ENCODE measurements at places on chromosomes 1 and 21.

- DNase-seq: no peak
Observed at GRCh38 chr1:180363246-180363995, 133.4 kb downstream of the LHX4 start.

DNA sequence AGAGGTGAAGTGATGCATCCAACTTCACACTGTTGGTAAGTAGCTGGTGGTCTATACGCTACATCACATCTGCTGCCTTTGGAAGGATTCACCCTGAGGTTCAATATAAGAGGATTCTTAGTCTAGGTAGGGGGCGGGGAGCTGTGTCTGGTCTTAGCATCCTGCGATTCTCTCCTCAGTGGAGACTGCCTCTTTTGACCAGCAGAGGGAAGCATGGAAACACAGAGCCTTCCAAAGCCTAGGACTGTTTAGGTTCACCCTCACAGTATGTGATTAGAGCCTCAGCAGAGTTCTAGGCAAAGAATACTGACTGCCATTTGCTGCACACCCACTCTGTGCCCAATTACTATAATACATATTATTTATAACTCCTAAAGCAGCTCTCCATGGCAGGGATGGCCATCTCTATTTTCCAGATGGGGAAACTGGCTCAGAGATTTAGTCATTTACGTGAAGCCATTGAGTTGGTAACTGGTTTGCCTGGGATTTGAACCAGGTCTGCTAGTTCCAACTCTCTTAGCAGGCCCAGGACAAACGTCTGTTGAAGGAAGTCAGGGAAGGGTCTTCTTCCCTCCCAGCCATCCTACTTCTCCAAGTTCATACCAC is 28.9 kb upstream of the EFCAB14 start:
- DNase-seq: no peak

DNA sequence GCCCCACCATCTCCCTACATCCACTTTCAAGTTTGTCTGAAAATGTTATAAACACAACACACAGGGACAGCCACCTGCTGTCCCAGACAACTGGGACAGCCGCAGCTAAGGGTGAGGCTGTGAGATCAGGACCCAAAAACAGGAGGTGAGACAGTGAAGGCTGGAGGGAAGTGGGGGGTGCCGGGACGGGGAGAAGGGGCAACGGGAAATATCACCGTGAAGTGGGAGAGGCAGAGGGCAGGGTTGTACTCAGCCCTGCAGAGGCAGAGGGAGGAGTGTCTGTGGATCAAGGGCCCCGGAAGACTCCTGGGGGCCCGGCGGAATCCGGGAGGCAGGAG is 114.4 kb downstream of the CASZ1 start:
- no peak for DNase-seq

DNA sequence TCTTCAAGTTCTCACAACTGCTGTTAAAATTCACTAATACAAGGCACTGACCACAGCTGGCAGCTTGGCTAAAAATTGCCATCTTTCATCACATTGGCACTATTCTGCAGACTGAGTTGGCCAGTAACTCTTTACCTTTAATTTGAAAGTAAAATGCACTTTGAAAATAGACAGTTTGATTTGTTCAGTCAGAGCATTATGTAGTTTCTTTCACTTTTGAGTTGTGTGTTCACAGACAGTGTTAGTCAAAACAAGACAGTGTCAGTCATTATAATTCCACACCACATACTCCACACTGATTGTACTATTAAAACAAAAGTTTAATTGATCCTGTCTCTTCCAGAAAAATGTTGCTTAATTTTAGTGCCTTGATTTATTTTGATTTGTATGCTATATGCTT is 160.7 kb downstream of the SDCCAG8 start:
- DNase-seq: no peak

GRCh38 chr1:209546390-209547085 is 37.0 kb upstream of the CAMK1G start:
- DNase-seq: no peak

DNA sequence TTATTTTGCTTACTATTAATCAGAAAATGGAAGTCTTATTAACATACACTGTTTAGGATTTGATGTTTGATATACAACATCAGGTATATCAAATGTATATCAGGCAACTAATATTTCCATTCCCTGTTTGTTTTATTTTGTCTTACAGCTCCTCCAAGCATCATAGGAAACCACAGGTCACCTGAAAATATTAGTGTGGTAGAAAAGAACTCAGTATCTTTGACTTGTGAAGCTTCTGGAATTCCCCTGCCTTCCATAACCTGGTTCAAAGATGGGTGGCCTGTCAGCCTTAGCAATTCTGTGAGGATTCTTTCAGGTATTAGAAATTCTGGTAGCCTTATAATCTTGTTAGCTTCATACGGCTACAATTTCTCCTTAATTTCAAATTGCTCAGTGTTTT is 318.0 kb downstream of the TPR start:
- DNase-seq: no peak

- DNase-seq: no peak
Observed at GRCh38 chr1:180184041-180184440, 29.4 kb downstream of the QSOX1 start.

- no peak for DNase-seq
Observed at GRCh38 chr1:158873141-158873540, 42.0 kb downstream of the MNDA start.

DNA sequence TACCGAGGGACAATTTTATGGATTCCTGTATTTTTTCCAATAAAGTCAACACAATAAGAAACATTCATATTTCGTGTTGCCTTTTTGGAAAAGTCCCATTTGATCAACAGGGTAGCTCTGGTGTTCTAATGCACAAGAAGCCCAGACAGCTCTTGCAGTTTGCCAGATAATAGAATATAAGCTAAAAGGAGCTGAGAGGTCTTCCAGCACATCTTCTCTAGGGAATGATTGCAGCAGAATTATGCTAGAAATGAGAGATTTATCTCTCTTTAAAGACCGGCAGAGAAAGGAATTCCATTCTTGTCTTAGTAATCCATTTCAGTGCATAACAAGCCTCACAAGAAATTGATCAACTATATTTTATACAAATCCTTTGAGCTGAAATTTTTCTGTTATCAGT is 25.0 kb upstream of the DDX59 start:
- DNase-seq: no peak

DNA sequence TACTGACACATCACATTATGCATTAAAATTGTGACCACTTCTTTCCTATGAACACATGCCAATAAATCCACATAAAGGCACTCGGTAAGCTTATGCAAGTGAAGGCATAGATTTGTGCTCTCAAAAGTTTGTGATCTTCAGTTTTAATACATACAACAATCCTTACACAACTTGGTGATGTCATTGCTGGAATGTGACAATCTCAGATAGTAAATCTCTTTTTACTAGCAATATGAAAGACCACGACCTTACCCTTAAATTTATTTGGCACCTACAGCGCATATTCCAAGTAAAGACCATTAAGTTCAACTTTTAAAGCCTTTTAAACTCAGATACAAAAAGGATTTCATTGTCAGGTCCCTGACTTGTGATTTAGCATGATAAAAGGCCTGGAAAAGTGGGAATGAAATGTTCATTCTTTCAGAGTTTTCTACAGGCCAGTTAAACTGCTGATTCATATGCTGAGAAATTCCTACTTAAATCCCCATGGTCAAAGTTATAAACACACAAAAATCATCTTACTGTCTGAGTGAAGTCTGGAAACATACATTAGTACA is 157.4 kb downstream of the SIPA1L2 start:
- DNase-seq: no peak

- DNase-seq: no peak
Observed at GRCh38 chr1:209154912-209155311, 428.6 kb upstream of the CAMK1G start.

DNA sequence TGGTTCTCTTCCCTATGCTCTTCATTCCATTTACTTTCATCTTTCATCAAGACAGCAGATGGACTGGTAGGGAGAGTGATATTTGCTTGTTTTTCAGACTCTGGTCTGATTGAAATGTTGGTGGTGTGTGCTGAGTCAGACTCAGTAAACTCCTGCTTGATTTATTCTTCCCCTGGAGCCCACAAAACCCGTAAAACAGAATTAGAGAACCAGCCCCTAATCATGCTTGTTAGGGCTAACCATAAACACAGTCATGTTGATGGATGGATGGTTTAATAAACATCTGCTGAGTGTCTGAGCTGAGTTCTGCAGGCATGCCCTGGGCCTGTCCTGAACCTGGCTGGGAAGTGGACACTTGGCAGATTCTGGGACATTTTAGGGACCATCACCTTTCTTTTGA is 24.8 kb downstream of the NOS1AP start:
- DNase-seq: no peak

DNA sequence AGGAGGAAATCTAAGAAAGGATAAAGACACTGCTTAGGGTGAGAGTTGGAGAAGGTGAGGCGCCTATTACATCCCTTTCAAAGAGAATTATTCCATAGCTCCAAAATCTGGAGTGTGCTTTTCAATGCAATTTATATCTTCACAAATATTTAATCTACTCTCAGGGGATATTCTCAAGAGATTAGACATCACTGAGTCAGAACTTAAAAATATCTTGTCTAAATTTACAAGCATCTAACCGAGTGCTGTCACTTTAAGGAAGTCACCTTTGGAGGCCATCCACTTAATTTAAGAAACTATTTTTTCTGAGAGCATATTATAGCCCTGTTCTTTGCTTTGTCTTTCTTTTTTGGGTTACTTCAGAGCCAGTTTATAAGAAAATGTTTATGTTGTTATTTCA is 134.6 kb downstream of the TNFSF18 start:
- no peak for DNase-seq

DNA sequence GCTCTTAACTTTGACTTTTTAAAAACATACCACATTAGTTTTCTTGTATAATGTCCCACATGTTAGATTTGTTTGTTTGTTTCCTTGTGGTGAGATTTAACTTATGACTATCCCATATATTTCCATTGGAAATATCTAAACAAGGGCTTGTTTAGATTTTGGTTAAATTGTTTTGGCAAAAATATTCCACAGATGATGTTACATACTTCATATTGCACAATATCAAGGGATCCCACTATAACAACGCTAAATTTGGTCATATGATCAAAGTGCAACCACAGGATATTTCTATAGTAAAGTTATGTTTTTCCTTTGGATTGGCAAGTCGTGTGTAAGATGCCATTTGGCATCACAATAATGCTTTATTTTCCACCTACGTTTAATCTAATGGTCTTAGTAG is 396.7 kb downstream of the TGFB2 start:
- no peak for DNase-seq

DNA sequence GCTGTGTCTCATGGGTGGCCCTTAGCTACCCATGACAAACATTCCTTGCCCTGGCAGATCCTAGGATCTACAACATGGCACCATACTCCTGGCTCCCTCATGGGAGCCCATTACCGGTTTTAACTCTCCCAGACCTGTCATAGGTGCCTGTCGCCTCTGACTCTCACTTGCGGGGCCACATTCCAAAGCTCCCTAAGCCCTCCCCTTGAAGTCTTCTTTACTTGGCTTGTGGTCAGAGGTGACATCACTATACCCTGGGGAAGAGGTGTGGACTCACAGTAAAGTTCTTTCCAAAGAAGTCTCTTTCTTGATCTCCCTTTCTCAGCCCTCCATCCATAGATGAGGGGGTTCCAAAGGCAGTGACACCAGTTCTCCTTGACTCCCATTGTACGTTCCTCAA is 5.4 kb upstream of the SLAMF9 start:
- DNase-seq: no peak

DNA sequence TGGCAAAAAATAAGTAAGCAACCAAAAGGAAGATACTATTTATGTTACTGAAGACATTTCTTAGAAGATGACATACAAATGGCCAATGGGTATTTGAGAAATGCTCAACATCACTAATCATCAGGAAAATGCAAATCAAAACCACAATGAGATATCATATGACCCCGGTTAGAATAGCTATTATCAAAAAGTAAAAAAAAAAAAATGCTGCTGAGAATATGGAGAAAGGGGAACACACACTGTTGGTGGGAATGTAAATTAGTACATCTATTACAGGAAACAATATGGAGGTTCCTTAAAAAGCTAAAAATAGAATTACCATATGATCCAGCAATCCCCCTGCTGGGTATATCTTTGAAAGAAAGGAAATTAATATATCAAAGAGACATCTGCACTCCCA is 34.3 kb upstream of the CREG1 start:
- DNase-seq: no peak

GRCh38 chr1:245226203-245226499 is 71.4 kb downstream of the KIF26B start:
- DNase-seq: no peak

- DNase-seq: no peak
Observed at GRCh38 chr1:31781138-31781755, 17.1 kb upstream of the ADGRB2 start.

DNA sequence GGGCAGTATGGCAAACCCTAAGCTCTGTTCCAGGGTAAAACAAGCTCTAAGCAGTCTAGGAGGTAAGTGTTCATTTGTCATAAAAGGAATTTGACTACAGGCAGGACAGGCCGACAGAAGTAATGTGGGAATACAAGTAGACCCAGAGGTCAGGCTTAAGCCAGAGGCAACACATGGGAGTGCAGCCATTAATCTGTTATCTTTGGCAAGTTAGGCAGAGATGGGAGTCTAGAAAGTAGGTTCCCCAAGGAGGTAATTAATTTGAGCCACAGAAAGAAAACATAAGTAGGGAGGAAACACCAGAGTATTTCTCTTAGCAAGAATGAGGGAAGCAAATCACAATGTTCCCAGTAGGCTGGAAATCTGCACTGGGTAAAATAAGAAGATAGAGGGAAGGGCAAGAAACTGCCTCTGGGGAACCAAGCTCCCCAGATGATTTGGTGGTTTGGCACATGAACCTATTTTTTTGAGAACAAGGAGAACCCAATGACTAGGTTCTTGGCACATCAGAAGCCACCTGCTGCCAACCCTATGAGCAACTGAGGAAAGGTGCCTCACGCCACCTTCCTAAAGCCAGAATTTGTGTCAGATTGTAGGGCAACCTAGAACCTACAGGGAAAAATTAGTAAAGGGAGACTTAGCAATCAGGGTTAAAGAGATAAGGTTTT is 636.4 kb upstream of the PLXNA2 start:
- DNase-seq: no peak

- DNase-seq: no peak
Observed at GRCh38 chr1:231338270-231339128, at the start of gene SPRTN. SPRTN (plus strand) TSS chr1:231338293; CDS start chr1:231338384, 91 bp downstream.

DNA sequence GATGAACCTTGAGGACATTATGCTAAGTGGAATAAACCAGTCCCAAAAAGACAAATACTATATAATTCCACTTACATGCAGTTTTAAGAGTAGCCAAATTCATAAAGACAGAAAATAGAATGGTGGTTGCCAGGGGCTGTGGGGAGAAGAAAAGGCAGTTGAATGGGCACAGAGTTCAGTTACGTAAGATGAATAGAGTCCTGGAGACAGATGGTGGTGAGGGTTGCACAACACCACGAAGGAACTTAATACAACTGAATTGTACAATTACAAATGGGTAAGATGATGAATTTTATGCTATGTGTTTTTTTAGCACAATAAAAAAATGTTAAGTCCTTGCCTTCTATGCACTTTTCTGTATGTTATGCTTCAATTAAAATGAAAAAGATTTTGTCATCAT is 66.6 kb downstream of the CD34 start:
- no peak for DNase-seq

- no peak for DNase-seq
Observed at GRCh38 chr1:65395887-65396612, 24.4 kb upstream of the LEPR start.

- DNase-seq: no peak
Observed at GRCh38 chr1:9340864-9341263, 48.2 kb downstream of the SPSB1 start.
